ENCODE measurements at places on chromosomes 7 and 10. TPM values are rescaled to one million over a fixed set of nuclear protein-coding genes. Genes with fewer than 3 reads are reported as not detected.

Gene EBF3
- 0.14 TPM for total RNA-seq

Gene LAMB4
- 0.18 TPM for total RNA-seq

Gene GJD4
- not detected for total RNA-seq

Gene DNAJC12
- total RNA-seq = 0.13 TPM

Gene TFEC
- total RNA-seq = 15.4 TPM

Gene TUBB8
- not detected for total RNA-seq

Gene PLAU
- 29.0 TPM for total RNA-seq

Gene SCIN
- 0.18 TPM for total RNA-seq

Gene MMS19
- 70.7 TPM for total RNA-seq

DNA sequence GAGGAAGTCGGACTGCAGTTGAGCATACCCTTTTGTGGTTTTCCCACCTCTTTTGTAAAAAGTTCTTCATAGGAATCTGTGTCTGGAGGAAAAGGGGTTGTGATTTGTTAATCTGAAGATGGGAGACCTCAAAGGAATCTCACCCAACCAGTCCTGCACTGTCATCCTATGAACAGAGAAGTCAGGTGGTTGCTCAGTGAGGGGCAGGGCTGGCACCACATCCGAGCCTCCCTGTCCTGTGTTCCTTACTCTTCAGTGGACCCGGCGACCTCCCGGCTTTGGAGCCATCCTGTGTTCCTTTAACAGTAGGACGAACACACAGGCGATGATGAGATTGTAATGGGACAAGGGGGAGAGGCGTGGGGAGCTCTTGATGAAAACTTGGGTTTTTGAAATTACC lies 2.8 kb upstream of the MGMT start:
- DNase-seq = no peak

GRCh38 chr10:103692952-103693811 lies 162.2 kb downstream of the SH3PXD2A start:
- DNase-seq = no peak

DNA sequence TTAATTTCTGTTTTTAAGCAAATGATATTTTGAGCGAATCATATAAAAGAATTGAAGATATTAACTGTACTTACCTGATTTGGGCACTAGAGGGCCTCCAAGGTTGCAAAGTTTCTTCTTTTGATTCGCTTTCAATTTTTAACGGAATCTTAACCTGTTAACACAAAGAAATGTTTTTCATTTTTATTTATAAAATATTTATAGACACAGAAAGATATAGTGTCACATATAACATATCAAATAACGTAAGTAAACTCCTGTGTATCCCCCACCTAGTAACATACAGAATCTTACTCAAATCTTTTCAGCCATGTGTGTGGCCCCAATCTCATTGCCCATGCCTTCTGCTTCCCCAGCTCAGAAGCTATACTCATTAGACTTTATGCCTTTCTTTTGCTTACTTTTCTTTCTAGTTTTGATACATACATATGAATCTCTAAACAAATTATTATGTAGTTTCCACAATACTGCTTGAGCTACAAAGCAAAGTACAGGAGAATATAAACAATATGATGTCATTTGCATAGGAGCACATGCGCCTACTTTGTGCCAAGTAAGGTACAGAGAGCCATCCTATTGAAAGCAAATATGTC lies 49.5 kb upstream of the ZPBP start:
- DNase-seq = no peak

GRCh38 chr7:37920305-37920848 lies at the start of gene EPDR1:
EPDR1 (plus strand) TSS chr7:37920640; CDS start chr7:37920940, 300 bp downstream.
- no peak for DNase-seq

GRCh38 chr10:10854725-10855124 lies 162.9 kb upstream of the CELF2 start:
- no peak for DNase-seq

DNA sequence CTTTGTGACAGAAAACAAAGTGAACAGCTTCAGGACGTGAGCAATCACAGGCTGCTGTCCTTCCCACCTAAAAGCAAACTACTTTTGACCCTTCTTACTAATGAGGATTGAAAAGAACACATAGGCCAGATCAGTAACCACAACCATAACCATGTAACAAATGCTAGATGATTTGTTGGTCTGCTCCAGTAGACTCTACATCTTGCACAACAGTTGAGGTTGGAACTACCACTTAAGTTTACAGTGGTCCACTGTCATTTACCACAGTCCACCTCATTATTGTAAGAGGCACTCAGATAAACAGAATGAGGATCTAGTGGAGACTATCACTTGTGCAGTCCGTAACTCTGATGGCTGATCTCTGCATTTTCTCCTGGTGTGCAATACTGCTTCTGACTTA lies 27.8 kb downstream of the NET1 start:
- DNase-seq = no peak

DNA sequence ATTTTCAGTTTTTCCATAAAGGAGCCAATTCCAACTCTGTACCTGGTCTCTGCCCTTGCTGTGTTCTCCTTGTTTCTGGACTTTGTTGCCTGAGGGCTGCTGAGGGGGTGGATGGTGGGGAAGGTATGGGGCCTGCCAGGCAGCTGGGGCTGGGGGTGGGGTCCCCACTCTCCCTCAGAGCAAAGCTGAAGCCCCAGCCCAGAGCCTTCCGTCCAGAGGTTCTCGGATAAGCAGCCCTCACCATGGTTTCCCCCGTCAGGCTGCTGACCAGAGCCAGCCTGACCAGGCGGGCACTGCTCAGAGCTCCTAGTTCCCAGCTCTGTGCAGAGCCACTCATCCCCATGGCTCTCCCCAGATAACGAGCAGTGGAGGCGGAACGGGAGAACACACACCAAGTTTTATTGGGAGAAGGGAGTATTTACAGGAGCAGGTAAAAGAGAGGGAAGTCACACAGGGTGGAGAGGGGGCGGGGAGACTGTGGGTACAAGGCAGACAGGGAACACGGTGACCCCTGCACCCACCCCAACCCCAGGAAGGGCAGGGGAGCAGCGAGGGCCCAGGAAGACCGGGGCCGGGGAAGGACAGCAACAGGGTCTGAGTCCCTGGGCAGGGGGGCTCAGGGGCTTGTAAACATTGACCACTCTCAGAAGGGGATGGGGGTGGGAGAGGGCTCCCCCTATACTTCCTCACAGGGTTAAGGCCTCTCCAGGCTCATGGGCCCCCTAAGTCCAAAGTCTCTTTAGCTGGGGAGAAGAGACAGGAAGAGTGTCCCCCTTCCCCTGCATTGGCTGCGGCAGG lies 5.8 kb downstream of the GNB2 start:
- DNase-seq = no peak

DNA sequence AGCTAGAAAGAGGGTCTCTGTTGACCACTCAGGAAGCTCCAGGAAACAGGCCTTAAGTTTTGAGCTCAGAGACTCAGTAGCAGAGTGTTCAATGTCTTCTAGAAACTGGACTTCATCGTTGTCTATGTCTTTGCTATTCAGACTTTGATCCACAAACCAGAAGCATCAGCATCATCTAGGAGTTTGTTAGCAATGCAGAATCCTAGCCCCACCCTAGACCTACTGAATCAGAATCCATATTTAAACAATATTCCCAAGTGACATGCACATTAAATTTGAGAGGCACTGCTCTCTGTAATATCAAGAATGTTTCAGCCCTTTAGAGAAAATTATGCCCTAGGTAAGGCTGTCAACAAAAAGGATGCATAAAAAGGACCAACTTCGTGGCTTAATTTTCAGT lies 12.9 kb upstream of the OGDHL start:
- no peak for DNase-seq

DNA sequence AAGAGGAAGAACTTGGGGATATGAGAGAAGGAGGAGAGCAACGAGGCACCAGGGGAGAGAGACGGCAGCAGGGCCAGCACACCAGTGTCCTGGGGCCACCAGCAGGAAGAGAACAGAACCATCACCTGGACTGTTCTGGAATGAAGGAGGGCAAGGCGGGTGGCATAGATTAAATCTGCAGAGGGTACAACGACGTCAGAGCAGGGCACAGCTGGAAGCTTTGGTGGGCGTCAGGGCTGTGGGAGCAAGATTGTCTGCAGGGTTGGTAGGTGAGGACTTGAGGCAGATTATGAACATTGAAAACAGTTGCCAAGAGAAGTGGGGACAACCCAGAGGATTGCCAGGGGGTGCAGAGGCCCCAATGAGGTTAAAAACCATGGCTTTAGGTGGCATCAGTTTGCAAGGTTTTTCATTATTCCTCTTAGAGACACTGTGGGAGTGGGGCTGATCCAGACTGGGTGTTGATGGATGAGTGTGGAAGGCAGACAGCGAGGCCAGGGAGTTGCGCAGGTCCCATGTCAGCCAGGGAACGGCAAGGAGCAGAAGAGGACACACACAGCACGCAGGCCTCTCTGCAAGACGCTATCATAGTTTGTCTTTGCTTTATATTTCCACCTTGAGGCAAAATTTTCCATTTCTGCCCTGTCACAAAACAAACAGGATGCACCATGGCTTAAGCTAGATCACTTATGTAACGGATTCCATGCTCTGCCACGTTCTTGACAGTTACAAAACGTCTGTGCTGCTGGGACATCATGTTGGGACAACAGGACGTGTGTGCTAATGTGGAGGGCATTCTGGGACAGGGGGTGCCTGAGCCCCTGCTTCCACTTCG lies 52.5 kb upstream of the LEP start:
- DNase-seq = no peak

DNA sequence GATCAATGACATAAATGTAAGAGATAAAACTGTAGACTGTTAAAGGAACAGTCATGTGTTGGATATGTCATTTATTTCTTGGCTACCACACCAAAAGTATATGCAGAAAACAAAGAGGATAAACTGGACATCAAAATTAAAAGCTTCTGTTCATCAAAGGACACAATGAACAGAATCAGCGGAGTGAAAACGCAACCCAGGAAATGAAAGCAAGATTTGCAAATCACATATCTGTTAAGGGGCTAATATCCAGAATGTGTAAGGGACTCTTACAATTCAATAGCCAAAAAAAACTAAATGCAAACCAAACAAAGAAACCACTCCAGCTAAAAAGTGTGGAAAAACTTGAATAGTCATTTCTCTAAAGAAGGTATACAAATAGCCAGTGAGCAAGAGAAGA lies 164.3 kb downstream of the ZMYND11 start:
- no peak for DNase-seq

DNA sequence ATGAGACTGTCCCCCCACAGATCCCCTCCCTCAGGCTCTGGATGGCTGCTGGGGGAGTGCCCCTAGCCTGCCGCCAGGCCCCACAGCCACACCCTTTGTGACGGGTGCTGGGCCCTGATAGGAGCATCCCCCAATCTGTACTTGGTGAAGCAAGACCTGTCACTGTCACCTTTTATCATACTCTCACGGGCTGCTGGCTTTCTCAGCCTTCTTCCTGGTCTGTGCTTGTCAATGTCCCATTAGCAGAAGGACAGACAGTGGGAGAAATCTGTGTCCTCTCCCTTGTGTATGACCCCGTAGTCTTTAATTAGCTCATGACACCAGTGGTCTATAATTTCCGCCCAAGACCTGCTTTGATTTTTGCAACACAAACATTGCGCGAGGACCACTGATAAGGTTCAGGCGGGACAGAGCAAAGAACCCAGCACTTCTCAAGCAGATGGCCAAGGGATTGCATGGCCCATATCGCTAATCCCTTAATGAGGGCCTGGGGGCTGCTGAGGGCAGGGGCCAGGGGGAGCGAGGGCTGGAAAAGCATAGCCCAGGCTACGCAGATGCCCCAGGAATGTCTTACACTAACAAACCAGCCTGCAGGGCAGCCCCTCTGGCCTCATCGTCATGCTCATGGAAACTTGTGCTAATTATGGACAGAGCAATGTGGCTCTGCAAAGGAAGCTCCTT lies 127.8 kb downstream of the PTPN20 start:
- DNase-seq = no peak

GRCh38 chr10:77842652-77843212 lies 83.8 kb downstream of the DLG5 start:
- no peak for DNase-seq

- DNase-seq = no peak
Measured at GRCh38 chr10:133143200-133143533, 16.9 kb upstream of the KNDC1 start.

DNA sequence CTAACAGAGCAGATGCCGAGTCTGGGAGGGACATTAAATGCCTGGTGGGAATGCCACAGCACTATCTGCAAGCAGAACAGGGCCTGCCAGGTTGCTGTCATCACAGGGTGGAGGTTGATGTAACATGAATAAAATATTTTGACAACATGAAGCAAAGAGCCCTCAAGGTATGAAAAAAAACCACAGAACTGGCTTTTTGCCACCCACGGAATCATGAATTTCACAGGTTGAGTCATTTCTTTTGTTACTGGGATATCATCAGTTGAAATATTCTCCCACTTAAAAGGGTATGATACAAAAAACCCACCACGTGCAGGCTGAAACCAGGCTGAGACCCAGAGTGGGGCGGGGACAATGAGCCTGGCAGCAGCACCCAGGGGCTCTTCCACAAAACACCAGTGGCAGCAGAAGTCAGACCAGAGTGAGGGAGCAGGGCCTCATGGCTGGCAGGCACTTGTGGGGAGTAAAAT lies 220.1 kb downstream of the TNS3 start:
- DNase-seq = no peak
